ENCODE measurements at places on chromosomes 12 and 14. TPM values are rescaled to one million over a fixed set of nuclear protein-coding genes. Genes with fewer than 3 reads are reported as not detected.

The GPR84 gene
- not detected for total RNA-seq

The SLC17A8 gene
- total RNA-seq, result not detected

The TAS2R30 gene
- total RNA-seq, result 0.66 TPM

The PRIMA1 gene
- not detected for total RNA-seq

The GARIN6 gene
- not detected for total RNA-seq

The MYBPC1 gene
- not detected for total RNA-seq

The EML5 gene
- total RNA-seq, result 0.66 TPM

The SERPINA5 gene
- not detected for total RNA-seq

The HCFC2 gene
- 10.7 TPM for total RNA-seq

DNA sequence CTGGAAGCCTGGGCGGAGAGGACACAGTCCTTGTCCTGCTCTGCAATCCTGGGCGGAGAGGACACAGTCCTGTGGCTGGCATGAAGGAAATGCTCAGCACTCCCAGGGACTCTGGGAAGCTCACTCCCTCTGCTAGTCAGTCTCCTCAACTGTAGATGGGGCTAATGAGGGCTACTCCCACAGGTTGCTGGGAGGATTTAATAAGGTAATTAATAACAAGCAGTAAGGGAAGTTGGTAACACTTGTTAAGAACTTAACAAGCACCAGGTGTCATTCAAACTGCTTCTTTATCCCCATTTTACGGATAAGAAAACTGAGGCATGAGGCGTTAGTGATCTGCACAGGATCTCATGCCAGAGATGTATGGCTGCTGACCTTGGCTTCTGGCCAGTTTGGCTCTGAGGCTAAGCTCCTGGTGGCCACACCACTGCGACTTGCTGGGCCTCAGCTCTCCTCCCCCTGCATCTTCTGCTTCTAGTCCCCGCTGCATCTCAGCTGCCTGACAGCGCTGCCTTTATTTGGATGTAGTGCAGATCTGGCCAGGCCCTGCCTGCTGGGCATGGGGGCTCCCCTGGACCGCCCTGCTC is 54.1 kb upstream of the BEGAIN start:
- no peak for DNase-seq

- no peak for DNase-seq
Observed at GRCh38 chr14:91058042-91058581, 2.3 kb downstream of the RPS6KA5 start.

DNA sequence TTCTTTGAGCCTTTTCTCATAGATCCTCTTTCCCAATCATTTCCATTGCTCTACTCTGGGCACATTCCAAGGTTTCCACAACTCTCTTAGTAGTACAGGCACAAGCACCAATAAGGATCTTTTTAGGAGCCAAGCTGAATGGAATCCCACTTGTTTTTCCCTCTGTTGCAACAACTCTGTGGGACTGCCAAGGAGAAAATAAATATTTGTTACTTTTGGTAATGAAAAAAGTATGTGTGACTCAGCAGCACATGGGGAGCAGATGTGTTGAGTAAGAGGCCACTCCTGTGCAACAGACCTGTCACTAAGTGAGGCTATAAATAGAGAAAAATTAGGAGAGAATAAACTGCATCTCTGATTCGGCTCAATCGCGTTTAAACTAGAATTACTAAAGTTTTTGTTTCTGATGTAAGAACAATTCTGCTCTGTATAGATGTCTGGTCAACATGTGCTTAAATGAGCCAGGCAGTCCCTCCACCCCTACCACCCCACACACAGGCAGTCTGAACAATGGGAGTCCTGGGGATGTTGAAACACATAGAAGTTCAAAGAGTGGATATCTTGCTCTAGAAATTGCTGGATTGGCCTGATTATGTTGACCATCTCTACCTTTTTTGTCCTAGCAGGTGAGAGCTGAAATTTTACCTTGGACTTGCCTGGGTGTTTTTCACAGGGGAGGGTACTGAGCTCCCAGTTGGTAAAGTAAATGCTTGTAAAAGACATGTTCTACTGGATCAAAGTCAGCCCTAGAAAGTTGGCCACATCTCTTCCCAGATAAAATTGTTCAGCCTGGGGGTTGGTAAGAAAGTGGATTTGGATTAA is 244.3 kb upstream of the NOVA1 start:
- DNase-seq, result peak; percentile 98

GRCh38 chr14:51173863-51174262 is 66.2 kb upstream of the TMX1 start:
- peak; percentile 14 for DNase-seq

GRCh38 chr14:23045419-23046357 is 3.7 kb downstream of the PSMB11 start:
- DNase-seq, result no peak

GRCh38 chr14:99035712-99036610 is 236.0 kb downstream of the BCL11B start:
- peak; percentile 53 for DNase-seq

- peak; percentile 74 for DNase-seq
Observed at GRCh38 chr12:124441443-124442194, 125.8 kb downstream of the NCOR2 start.

- no peak for DNase-seq
Observed at GRCh38 chr14:53538316-53538881, 385.3 kb upstream of the DDHD1 start.

DNA sequence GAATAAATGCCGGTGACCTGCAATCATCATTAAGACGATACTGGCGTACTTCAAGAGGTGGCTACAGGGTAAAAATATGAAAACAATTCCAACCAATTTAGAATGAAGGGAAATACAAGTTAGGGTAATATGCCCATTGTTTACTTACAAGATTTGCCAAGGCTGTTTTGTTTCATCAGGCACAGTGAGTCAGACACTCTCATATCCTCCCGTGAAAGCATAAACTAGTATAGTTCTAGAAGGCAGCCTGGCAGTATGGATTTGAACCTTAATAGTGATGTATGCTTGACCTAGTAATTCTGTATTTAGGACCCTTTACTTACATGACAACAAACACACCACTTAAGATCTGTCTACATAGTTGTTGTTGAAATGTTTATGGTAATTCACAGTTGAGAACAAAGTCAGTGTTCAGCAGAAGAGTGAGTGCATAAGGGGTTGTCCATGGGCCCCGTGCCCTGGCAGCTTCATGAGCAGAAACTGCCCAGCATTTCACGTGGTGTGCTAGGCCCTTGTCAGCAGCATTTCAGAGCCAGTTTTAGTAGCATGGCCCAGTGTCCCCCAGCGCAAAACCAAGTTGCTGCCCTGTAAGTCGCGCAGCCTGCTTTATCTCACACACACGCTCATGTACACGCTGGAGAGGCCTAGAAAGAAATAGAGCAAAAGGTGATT is 80.8 kb downstream of the EP400 start:
- DNase-seq, result peak; percentile 84

- no peak for DNase-seq
Observed at GRCh38 chr14:105337966-105338741, 23.6 kb downstream of the PACS2 start.

GRCh38 chr12:116284396-116284795 is 6.9 kb upstream of the MED13L start:
- no peak for DNase-seq

- no peak for DNase-seq
Observed at GRCh38 chr12:63498239-63498638, 170.1 kb downstream of the DPY19L2 start.

- DNase-seq, result no peak
Observed at GRCh38 chr12:103827911-103828391, 13.1 kb downstream of the NT5DC3 start.

DNA sequence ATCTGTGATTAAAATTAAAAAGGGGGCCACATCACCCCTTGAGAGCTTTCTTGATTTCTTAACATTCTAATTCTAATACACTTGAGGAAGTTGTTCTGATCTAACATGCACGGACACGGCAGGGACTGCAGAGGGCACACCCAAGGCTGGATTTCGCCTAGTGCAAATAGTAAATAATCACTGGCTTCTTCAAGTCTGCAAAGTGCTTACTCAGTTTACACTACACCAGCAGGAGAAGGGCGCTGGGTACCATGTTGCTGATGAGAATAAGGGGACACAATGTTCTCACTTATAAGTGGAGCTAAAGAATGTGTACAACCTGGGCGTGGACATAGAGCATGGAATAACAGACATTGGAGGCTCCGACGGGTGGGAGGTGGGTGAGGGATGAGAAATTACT is 34.2 kb downstream of the TBX5 start:
- no peak for DNase-seq

DNA sequence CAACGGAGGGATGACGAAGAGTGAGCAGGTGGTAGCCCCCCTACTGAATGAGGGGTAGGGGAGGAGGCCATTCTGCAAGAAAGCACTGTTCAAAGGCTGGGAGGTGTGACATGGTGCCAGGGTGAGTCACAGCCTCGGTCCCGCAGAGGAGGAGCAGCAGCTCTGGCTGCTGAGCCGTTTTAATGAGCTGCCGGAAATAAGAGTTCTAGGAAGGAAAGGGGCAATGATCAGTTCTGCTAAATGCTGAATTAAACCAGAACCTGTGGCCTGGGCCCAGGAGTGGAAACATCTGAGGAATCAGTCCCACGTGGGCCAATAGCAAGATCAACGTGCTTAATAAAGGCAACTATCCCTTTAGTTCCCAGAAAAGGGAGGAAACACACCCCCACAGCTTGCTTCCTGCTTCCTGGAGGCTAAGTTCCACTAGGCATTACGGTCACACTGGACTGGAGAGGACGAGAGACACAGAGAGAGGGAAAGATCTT is 3.6 kb downstream of the ABCD4 start:
- peak; percentile 31 for DNase-seq

GRCh38 chr14:65731933-65732506 is 319.5 kb downstream of the FUT8 start:
- DNase-seq, result peak; percentile 7

DNA sequence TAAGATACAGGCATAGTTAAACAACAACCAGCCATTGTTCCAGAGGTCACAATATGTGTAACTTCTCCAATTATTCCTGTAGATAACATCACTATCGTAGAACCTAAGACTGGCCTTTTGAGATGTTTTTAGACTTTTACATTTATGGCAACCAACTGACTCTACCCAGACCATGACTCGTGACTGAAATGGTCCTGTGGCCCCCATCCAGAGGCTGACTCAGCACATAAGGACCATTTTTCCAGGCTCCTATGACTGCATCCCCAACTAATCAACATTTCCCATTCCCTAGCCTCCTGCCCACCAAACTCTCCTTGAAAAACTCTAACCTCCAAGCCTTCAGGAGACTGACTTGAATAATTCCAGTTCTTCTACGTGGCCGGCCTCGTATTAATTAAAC is 52.6 kb upstream of the NID2 start:
- no peak for DNase-seq

GRCh38 chr12:103138538-103138937 is 181.1 kb downstream of the ASCL1 start:
- DNase-seq, result no peak

GRCh38 chr12:99567072-99567471 is 80.5 kb upstream of the GARIN6 start:
- no peak for DNase-seq
